GM12865 (cell line): ENCODE measurements at places on chromosomes 1 and 21.

- no peak for DNase-seq
Observed at GRCh38 chr1:117169871-117170596, 40.7 kb downstream of the VTCN1 start.

DNA sequence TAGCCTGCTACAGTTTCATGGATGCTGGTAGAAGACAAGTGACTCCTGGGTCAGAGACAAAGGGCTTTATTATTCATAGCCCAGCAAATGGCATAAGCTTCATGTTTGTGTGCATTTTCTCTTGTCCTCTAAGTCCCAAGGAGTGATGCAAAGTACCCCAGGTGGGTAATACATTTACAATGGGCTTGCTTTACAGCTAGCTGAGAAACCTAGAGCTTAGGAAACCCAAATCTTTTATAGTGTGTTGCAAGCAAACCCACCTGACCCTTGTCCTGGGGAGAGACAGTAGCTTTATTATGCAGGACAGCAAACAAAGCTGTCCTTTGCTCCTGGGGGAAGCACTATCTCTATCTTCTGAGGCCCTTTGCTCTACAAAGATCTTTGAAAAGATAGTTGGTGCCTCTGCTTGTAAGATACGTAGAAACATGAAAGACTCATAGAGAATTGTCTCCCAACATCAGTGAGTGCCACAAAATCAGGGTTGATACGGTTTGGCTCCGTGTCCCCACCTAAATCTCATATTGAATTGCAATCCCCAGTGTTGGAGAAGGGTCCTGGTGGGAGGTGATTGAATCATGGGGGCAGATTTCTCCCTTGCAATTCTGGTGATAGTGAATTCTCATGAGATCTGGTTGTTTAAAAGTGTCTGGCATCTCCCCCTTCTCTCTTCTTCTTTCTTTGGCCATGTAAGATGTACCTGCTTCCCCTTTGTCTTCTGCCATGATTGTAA is 315.8 kb upstream of the USP24 start:
- DNase-seq: no peak

- DNase-seq: no peak
Observed at GRCh38 chr1:33517596-33518250, 45.3 kb downstream of the ZSCAN20 start.

DNA sequence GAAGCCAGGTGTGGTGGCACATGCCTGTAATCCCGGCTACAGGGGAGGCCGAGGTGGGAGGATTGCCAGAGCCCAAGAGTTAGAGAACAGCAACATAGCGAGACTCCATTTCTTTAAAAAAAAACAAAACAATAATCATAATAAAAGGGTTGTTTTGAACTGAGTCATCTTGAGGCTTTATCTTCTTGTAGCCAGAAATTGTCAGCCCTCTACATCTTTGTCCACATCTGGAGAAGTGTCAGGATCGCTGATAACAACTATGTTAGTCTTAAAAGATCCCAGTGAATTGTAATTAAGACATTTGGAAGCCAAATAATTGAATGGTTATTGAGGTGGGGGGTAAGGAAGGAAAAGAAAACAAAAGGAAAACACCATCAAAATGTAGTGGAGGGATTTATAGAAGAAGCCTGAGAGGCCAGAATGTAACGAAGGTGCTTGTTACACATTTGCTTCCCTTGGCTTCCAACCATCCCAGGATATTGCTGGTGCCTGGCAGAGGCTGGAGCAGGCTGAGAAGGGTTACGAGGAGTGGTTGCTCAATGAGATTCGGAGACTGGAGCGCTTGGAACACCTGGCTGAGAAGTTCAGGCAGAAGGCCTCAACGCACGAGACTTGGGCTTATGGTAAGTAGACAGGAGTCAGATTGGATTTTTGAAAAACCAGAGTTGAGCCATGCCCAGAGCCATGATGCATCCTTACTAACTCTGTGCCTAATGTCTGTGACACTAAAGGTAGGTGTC is 52.5 kb upstream of the MTR start:
- DNase-seq: no peak

- DNase-seq: no peak
Observed at GRCh38 chr1:170891872-170892271, 43.5 kb upstream of the MROH9 start.

DNA sequence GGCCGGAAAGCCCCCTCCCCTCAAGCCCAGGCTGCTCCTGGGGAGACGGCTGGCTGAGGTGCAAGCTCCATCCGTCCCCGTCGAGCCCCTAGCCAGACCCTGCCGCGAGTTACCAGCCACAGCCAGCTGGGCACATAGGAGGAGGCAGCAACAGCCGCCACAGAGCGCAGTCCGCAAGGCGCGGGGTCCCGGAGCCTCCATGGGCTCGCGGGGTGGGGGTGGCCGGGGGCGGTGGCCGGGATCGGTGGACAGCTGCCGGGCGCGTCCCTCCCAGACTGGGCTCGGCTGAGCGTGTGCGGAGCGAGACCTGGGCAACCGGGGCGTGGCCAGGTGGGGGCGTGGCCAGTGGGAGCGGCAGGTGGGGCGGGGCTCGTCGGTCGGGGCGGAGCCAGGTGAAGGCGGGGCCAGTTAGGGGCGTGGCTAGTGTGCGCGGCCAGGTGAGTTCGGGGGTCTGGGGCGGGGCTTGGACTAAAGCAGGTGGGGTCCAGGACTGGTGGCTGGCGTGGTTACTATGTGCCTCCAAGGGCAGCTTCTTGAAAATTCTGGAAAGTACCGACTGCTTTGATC is at the start of gene CD164L2:
Gene CD164L2 (minus strand): TSS at position 295 of the 567 bp plus-strand sequence. CDS start 94 bp downstream, at position 201.
- DNase-seq: no peak

- no peak for DNase-seq
Observed at GRCh38 chr1:227298512-227299240, 19.6 kb downstream of the CDC42BPA start.

DNA sequence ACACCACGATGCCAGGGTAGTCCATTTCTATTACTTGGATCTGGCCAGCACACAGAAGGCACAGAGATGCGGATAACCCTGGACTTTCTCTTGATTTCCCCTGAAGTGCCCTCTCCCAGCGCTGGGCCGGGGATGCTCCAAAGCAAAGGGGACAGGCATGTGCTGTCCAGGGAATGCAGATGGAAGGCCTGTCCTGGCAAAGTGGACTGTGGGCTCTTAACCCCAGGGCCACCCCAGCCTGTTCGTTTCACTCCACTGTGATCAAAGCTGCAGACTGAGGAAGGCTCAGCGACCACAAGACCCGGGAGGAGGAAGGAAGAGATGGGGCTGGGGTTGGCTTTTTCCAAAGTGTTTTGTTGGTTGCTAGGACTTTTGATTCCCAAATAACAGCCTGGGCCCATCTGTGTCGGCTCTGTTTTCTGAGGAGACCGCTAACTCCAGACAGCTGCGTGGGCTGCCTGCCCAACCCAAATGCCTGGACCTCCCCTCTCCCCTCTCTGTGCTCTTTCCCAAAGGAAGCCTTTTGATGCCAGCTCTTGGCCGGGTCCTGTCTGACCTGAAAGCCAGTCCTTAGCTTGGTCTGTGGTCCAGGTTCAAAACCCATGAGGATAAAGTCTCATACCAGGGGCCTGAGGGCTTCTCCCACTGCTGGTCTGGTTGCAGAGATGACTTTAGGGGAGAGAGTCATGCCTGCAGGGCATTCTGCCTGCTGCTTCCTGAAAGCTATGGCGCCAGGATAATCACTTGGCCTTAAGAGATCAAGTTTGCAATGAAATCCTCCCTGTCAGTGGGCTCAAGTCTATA is 119.6 kb upstream of the CD34 start:
- no peak for DNase-seq

DNA sequence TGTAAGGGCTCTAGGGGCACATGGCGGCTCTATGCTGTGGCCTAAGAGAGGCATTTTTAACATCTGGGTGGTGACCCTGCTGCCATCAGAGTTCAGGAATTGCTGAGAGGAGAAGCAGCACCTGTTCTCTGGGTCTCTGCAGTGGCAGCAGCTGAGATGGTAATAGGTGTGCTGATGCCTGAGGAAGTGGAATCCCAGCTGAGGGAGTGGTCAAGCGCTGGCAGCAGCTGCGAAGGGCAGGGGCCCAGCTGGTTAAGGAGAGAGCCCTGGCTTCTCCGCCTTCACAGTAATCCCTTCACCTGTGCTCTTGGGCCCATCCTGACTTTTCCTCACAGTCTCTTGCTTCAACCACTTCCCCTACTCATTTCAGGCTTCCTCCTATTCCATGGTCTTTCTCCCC is 39.8 kb downstream of the GJA5 start:
- DNase-seq: no peak

- no peak for DNase-seq
Observed at GRCh38 chr1:224816062-224816461, 113.4 kb upstream of the DNAH14 start.

DNA sequence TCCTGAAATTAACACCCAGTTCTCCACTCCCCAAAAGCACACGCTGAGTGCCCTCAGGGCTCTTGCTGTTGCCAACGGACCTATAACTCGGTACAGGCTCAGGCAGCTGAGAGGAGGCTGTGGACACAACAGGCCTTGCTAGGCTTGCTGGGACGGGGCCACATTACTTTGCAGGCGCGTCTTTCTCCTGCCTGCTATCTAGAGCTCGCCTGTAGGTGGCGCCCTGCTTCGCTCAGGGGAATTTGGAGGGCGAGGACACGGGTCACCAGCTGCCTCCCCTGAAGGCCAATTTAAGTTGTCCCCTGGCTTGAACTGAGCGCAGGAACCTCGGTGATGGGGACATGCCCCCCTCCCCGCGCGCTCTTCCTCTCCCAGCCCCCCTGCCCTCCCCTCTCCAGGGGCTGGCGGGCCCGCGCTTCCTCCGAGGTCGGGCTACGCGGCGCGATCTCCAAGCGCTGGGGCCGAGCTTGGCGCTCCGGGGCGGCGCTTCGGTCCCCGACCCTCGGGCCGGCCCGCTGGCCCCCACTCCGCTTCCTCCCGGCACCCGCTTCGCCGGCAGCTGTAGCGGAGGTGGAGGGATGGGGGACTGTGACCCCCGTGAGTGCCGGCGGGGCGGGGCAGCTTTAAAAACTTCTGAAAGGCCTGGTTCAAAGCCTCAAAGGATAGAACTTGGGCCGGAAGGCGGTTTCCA is 32.4 kb upstream of the NFIA start:
- peak; percentile 76 for DNase-seq

DNA sequence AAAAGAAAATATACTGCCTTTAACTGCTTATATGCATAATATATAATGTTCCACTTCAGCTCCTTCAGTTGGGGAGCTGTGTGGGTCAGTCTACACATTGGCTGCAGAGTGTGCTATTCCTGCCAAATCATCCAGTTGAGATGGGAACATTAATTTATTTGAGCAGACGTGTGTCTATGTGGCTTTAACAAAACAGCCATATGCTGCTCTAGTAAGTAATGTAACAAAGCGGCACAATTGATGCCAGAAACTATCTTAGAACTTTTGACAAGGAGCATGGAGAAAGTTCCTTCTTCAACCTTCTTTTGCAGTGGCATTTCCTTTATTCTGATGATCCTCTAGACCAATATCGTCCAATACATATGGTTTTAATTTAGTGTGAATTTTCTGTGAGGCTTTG is 285.9 kb upstream of the C1orf87 start:
- no peak for DNase-seq

DNA sequence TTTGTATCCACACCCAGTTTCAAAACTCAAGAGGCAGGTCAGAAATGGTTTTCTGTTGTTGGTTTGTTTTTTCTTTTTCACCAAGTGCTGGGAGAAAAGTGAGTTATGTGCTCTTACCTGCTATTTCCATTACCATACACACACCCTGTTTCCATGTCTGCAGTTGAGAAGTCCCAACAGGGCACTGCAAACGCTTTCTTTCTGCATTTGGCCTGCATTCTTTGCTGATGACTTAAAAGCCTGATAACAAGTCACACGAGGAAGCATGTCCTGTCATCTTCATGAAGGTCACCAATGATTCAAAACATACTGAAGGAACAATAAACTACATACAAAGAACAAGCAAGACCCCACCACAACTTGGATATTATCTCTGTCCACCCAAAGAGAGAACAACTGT is 24.8 kb upstream of the KCNE1 start:
- DNase-seq: no peak

GRCh38 chr1:4130096-4130495 is 230.0 kb upstream of the C1orf174 start:
- DNase-seq: no peak

DNA sequence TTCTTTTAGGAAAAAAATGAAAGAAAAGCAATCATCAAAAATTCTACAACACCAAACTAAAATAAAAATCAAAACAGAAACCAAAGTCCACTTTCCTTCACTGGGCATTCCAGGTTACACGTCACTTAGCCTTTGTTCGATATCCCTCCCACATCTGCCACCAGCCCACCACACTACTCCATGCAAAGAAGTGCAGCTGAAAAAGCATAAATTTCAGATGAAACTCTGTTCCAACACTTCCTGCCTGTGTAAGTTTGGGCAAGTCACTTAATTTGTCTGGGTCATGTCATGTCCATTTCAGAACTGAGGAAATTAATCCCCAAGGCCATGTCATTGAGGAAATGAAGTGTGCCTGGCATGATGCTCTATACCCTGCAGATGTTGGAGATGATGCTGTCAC is 354.3 kb upstream of the USP24 start:
- DNase-seq: no peak

DNA sequence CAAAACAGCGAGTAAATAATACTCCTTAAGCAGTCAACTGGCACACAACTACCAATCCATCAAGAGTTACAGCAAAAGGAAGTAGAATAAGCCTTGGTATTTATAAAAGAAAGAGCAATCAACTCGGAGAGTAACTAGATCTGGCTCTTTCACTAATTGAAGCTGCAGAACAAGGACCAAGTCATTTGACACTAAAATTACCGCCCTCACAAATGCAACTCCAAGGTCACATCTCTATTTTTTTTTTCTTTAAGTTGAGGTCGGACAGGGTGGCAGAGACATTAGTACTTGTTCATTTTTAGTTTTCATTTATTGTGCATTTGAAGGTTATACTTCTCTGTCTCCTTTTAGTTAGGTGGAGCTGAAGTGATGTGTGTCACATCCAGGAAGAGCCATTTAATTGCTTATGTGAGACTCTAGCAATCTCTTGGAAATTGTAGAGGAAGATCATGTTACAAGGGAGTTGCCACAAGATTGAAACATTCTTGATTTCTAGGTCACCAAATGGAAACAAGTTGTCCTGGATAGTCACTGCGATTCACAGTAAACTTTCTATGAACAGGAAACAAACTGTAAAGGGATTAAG is 138.1 kb upstream of the ADAMTS5 start:
- DNase-seq: no peak

DNA sequence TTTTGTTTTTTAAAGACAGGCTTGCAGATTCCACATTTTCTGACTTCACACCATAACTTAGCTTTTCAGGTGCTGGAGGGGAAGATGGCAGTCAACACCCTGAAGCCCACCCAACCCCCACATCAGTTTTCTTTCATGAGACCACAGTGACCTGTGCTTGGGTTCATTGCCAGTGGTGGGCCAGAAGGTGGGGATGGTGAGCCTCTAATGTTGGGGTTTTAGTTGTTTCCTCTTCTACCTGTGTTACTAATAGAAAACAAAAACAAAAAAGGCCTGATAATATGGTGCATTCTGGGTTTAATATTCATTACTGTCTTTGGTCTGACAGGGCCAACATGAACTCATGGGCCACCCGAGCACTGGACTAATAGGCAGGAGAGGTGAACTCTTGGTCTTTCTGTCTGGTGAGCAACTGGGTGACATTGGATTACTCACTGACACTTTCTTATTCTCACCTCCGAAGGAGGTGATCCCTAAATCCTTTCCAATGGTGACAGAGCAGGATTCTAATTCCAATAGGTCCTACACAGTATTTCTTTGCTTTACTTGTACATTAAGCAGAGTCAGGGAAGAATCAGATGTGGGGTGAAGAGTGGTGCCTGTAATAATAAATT is 132.8 kb downstream of the CLIC6 start:
- DNase-seq: peak; percentile 62
